ENCODE measurements at places on chromosomes 11 and 22.
A peak's percentile ranks its signal among the peaks of the same experiment; 100 is the strongest.

GRCh38 chr22:26679003-26679629 lies 21.7 kb downstream of the MIAT start:
- DNase-seq: peak; percentile 83

DNA sequence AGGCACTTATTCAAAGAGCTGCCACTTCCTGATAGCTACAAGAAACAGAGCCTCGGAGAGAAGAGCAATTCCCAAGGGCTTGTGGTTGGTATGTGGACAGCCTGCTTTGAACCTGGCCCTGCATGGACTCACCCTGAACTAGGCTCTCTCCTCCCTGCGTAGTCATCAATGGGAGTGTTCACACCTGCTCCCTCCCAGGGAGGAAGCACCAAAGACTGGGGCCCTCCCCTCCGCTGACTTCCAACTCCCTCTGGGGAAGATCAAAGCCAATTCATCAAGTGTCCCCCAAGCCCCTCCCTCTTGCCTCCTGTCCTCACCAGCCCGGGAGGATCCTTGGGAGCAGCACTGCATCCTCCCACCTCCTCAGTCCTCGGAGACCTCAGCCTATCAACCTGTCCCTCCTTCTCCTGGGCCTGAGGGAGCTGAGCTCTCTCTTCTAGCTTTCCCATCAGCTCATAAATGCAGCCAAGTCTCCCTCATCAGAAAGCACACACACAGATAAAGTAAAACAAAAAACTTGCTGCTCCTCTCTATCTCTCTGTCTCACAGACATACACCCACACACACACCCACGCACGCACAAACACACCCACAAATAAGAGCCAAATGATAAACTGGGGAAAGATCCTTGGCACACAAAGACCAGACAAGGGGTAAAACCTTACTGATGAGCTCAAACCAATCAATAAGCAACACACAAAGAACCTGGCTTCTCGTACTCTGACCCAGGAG lies 3.3 kb downstream of the A4GALT start:
- no peak for DNase-seq

- DNase-seq: no peak
Measured at GRCh38 chr22:30210235-30210909, 36.2 kb downstream of the LIF start.

DNA sequence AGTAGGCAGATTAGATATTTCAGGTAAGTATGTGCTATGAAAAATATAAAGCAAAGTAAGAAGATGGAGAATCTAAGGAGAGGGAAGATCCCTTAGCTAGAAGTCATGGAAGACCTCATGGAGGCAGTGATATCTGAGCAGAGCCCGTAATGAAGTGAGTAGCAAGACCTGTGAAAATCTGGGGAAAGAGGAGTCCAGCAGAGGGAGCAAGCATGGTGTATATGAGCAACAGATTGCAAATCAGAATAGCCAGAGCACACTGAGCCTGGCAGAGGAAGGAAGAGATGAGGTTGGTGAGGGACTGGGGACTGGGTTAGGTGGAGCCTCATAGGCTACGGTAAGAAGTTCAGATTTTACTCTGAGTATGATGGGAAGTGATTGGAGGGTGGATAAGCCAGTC lies 9.4 kb downstream of the LHFPL7 start:
- no peak for DNase-seq

GRCh38 chr11:35337914-35338305 lies 81.4 kb downstream of the SLC1A2 start:
- DNase-seq: no peak

DNA sequence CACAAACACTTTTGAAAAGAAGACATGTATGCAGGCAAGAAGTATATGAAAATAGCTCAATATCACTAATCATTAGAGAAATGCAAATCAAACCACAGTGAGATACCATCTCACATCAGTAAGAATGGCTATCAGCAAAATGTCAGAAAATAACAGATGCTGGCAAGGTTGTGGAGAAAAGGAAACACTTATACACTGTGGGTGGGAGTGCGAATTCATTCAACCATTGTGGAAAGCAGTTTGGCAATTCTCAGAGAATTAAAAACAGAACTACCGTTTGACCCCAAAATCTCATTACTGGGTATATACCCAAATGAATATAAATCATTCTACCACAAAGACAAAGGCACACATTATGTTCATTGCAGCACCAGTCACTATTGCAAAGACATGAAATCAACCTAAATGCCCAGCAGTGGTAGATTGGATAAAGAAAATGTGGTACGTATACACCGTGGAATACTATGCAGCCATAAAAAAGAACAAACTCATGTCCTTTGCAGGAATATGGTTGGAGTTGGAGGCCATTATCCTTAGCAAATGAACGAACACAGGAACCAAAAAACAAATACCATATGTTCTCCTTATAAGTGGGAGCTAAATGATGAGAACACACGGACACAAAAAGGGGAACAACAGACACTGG lies 18.5 kb downstream of the MMP13 start:
- no peak for DNase-seq

- DNase-seq: no peak
Measured at GRCh38 chr11:28819741-28820140, 711.6 kb downstream of the METTL15 start.

DNA sequence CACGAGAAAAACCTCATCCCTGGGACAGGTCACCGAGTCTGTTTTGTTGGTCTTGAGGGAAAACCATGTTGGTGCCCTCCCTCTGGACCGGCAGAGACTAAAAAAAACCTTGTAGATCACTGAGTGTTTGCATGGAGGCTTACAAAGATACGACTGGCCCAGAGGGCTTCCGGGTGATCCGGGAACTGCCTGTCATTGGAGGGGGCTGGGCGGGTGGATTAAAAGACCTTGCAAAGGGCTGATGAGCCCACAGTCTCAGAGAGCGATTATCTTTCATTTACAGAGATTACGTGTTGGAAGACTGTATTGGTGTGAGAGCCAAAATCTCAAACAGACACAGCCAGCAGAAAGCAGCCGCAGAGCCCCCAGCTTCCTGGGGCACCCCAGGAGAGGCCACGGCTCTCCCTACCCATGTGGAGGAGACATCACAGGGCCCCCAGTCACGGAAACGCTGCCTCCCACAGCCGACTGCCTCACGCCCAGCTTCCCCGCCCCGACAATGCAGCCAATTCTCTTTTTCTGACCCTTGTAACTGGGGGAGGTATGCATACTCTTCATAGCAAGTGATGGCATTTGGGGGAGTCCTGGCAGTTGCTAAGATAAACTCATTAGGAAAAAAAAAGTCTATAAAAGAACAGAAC lies 426.4 kb downstream of the CTTN start:
- no peak for DNase-seq

DNA sequence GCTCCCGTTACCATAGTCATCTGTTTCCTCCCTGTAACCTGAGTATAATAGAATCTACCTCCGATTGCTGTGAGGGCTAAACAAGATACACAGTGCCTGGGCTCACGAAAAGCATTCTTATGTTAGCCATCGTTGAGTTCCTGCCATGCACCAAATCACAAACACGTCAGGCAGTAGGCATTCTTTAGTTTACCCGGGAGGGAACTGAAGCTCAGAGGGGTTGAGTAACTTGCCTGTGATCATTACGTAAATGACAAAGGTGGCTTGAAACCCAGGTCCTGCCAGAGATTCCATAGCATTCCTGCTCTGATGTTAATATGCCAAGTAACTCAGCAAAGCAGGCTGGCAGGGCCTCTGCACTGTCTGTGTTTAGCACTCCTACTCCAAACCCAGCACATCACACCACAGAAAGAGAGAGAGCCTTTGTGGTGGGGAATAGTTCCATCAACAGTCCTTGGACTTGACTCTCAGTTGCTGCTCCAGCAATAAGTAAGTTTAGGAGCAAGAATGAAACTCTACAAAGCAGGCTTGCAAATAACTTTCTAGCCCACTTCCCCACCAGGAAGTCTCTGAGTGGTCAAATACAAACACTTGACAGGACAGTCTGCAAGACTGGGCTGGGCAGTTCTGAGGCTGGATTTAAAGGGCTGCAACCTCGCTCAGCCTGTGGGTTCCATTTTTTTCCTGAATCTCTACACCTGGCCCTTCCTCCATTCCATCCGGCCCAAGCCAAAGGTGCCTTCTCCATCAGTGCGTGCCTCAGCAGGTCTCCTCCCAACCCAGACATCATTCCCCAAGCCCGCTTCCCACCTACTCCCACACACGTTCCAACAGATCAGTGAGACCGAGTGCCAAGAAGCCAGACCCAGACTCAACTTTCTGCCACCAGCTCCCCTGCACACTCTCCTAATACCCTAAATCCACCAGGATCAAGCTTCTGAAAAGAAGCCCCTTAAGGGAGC lies 1.1 kb downstream of the SCN2B start:
- DNase-seq: no peak

GRCh38 chr22:48926643-48927042 lies 901.0 kb downstream of the BRD1 start:
- DNase-seq: no peak

DNA sequence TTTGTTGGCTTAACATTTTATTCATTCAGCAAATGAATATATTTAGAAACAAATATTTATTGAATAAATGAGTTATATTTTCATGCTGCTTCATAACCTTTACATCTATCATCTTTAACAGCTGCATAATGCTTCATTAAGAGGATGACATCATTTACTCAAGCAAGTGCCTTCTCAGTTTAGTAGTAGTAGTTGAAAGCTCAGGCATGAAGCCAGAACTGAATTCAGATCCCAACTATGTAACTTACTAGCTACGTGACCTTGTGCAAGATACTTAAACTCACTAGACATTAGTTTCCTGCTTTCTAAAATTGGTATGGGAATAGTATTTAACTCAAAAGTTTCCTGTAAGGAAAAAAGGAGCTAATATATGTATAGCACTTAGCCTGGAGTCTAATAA lies 90.3 kb downstream of the TMPRSS5 start:
- no peak for DNase-seq

GRCh38 chr22:30705710-30706651 lies 11.3 kb downstream of the OSBP2 start:
- DNase-seq: no peak

GRCh38 chr11:114367244-114367957 lies 32.9 kb downstream of the C11orf71 start:
- no peak for DNase-seq

GRCh38 chr11:112617977-112618826 lies 343.0 kb upstream of the NCAM1 start:
- DNase-seq: no peak

DNA sequence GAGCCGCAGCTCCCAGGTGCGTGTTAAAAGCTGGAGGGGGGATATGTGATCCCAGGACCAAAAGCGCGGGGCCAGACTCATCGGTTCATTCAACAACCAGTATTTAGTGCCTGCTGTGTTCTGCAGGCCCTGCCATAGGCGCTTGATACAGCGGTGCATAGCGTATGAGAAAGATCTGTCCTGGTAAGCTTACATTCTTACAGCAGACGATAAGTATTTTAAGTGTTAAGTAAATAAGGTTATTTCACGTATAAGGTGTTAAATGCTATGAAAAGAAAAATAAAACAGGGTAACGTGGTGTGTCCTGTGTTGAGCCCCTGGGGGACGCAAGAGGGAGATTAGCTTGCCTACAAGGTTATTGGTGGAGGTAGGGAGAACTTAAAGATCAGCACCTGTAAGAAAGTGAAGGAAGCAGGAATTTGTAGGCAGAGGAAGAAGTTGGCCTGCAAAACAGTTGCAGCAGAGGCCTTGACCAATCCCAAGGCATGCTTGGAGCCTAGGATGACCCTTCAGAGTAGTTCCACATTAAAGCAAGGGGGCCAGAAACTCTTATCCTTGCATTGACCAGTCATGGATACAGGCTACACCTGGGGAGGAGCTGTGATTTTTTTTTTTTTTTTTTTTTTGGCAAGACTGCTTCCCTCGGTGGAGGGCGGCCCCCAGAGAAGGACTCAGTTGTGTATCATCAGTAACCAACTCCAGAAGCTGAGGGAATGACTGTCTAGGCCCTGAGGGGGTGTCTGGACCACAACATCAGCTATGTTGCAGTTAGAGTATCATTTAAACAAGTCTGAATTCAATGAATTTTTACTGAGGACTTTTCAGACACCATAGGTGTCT lies 487 bp upstream of the LIPT2 start:
- no peak for DNase-seq

DNA sequence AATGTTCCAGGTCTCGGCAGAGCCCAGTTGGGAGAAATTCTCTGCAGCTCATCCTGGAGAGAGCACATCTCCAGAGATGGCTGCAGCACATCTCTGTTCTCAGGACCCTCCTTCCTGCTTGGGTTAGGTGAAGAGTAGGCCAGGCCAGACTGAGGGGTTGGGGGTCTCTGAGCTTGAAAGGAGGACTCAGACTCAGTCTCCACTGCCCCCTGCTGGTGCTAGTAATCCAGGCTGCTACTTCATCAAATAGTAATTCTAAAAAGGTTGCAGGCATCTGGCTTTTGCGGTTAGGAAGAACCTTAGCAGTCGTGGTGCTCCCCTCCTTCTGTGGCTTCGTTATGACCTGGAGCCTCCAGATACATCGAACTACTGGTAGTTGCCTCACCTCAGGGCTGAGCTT lies 9.7 kb downstream of the TUB start:
- no peak for DNase-seq

DNA sequence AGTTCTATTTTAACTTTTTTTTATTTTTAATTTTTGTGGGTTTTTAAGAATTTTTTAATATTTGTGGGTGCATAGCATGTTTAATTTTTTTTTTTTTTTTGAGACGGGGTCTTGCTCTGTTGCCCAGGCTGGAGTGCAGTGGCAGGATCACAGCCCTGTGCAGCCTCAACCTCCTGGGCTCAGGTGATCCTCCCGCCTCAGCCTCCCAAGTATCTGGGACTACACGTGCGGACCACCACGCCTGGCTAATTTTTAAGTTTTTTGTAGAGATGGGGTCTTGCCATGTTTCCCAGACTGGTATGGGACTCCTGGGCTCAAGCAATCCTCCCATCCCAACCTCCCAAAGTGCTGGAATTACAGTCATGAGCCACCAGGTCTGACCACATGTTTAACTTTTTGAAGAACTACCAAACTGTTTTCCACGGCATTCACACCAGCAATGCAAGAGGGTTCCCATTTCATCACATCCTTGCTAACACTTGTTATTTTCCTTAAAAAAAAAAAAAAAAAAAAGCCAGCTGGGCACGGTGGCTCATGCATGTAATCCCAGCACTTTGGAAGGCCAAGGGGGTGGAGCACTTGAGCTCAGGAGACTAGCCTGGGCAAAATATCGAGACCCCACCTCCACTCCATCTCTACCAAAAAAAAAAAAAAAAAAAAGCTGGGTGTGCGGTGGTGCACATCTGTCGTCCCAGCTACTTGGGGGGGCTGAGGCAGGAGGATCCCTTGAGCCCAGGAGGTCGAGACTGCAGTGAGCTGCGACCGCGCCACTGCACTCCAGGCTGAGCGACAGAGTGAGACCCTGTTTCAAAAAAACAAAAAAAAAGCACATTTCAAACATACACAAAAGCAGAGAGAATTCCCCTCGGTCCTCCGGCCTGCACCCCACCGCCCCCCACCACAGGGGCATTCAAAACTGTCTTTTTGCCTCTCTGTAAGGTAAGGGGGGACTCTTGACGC lies 16.7 kb upstream of the TXNRD2 start:
- peak; percentile 21 for DNase-seq

- DNase-seq: peak; percentile 41
Measured at GRCh38 chr11:119774172-119774763, 45.3 kb upstream of the NECTIN1 start.

- DNase-seq: peak; percentile 35
Measured at GRCh38 chr11:121672630-121673487, 220.1 kb upstream of the SORL1-AS1 start.

GRCh38 chr22:35627267-35628041 lies 10.3 kb upstream of the MB start:
- peak; percentile 86 for DNase-seq
